DMS79 treated with DMSO at 0.1 percent for 48 hours (cell line): ENCODE measurements at places on chromosomes 2 and 18.

GRCh38 chr2:94870440-94871225 is 597 bp upstream of the TEKT4 start:
- no peak for DNase-seq

DNA sequence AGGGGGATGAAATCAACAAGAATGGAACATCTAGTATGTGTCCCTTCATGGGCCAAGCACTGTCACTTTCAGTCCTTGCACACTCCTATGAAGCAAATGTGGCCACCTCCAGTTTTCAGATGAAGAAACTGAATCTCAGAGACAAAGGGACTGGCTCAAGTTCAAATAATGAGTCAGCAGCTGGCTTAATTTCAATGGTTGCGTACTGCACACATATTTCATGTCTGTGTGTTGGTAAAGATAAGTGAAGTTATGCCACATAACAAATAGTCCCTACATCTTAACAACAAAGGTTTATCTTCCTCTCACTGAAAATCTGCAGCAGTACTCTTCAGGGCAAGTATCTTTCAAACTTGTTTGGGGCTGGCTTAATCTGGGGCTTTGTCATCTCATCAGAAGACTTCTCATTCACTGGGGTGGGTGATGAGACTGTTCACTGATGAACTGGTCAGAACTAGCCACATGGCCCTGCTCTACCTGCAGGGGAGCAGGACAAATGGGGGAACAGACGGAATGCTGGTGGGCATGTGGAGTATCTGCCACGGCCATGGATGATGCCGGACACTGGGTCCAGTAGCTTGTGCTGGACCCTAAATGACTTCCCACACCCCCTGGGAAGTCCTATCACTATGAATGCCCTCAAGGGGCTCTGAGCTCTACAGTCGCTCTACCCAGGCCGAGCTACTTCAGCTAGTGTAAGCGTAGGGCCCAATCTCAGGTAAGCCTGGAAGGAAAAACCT is 263.2 kb downstream of the CYP26B1 start:
- no peak for DNase-seq

DNA sequence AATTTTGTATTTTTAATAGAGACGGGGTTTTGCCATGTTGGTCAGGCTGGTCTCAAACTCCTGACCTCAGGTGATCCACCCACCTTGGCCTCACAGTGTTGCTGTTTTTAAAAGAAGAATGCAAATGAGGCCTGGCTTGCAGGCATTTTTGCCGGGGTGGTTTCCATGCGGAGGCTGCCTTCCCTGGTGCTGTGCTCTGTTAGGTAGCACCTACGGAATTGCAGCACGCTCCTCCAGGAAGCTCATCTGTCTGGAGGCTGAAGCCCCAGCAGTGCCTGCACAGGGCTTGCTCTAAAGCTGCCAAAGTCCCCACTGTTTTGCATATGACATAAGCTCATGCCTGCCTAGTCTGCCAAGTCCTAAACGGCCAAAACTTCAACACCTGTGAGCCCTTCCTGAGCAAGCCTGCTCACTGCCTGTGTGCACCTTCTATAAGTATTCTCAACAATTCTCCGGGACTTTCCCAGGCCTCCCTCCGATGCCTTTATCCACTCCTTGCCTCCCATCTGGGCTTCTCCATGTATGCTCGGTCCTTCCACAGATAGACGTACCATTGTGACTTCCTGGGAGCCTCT is 551.3 kb upstream of the RAB6C start:
- DNase-seq: no peak

- DNase-seq: no peak
These were observed 85.9 kb downstream of the USP40 start for GRCh38 chr2:233480490-233481202.

GRCh38 chr2:177406182-177406581 is 13.6 kb downstream of the AGPS start:
- DNase-seq: no peak

DNA sequence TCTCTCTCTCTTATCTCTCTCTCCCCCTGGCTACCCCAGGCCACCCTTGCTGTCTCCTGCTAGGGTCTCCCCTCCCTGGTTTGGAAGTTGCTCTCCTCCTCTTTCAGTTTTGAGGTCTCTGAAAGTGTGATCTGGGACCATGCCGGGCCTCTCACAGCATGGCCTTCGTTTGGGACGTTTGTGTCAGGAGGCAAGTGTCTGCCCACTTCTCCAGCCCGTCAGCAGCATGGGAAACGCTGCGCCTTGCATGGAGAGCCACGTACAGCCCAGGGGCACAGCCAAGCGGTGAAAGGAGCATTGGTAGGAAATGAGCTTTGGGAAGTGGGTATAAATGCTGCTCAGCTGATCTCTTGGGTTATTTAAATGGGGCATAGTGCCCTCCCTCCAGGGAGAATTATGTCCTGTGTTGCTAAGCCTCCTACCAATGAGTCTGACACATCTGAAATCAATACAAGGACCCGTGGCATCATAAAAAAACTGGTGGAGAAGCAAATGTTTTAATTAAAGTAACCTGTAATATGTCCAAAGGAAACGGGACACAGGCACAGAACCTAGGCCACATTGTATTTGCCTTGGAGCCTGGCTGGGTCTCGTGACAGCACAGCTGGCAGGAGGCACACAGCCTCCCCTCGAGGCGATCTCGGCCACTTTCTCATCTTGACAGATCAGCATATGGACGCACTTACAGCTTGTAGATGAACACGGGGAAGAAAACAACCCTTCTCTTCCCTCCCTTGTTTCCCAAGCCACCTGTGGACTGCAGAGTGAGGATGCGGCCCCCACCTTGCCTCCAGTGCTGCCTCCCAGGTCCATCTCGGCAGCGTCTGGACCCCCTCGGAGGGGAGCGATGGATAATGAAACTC is 72.7 kb downstream of the SH3RF3 start:
- DNase-seq: no peak
